Neural progenitor cell (in vitro differentiated cells): ENCODE measurements at places on chromosomes 4 and X.
A peak's percentile ranks its signal among the peaks of the same experiment; 100 is the strongest.

DNA sequence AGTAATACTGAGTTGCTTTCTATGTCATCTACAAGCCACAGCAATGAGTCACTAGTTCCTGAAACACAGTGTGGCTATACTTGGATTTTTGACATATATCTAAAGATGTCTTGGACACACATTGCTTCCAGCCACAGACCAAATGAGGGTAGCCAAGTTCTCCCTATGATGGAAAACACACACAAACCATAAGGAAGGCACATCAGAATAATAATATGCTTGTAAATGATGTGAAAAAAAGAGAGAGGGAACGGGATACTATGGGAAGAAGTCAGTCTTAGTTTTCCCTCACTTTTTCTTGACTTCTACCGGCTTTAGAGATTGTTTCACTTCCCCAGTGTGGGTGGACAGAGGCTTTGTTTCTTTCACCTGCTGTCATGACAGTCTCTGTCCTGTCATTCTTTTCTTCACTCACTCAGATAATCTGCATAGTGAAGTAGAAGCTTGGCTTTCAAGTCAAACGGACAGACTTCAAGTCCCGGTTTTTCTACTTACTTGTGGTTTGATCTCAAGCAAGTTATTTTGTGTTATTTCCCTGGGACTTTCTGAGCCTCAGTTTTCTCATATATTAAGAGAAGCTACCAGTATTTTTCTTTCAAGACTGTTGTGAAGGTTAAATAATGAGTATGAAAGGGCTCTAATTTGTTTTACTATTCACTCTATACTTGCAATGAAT is 34.7 kb downstream of the P2RY10 start:
- no peak for DNase-seq

- DNase-seq = no peak
Observed at GRCh38 chr4:35925806-35926205, 318.5 kb downstream of the ARAP2 start.

- no peak for DNase-seq
Observed at GRCh38 chr4:2489081-2489805, 20.3 kb downstream of the RNF4 start.

DNA sequence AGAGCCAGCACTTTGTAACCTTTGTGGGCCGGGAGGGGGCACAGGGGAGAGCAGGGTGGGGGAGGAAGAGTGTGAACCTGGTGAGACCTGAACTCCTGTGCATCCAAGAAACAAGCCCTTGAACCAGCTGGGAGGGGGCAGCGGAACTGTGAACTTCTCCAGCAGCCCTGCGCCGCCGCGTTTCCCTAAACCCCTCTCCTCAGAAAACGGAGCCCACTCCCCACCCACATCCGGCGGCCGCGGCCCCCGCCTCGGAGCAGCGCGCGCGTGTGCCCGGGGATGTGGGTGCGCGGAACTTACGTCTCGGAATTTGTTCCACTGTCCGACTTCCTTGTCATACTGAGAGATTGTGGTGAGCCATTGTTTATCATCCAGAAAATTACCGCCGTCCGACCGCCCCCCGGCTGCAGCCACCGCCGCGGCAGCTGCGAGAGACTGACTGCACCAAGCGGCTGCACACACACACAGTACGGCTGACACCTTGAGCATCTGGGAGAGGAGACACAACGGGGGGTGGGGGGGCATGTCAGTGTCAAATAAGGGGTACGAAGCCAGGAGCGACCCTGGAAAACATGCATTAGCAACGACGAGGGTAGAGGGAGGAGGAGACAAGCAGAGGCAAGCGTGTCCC is 494 bp downstream of the SPOCK3 start:
- DNase-seq = peak; percentile 52

DNA sequence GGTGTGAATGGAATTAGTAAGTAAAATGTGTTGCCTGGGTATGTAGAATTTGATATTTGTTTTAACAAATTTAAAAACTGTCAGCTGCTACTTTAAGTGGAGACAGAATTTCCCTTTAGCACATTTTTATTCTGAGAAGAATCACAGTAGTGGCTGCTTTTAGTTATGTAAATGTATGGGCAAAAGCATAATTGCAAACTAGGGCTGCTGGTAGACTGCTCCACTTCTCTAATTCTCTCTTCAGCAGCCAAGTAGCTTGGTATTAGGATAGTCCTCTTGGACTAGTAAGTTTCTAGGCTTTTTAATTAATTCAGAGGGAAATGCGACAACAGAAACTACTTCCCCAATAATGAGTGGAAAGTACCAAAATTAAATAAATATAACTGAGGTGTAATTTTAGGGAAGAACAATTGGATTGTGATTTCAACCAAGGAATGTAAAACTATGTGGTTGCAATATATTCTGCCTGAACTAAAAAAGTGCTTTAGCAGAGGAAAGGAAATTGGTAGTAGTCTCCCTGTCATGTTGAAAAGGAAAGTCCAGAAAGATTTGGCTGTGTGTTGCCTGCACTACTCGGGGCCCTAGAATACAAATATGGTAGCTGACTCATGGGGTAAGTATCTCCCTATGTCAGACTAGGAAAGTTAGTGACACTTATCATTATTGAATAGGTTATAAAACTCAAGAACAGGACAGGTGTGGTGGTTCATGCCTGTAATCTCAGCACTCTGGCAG is 9.2 kb upstream of the EIF4E start:
- no peak for DNase-seq

GRCh38 chrX:45134315-45134731 is 66.4 kb downstream of the DIPK2B start:
- DNase-seq = no peak

DNA sequence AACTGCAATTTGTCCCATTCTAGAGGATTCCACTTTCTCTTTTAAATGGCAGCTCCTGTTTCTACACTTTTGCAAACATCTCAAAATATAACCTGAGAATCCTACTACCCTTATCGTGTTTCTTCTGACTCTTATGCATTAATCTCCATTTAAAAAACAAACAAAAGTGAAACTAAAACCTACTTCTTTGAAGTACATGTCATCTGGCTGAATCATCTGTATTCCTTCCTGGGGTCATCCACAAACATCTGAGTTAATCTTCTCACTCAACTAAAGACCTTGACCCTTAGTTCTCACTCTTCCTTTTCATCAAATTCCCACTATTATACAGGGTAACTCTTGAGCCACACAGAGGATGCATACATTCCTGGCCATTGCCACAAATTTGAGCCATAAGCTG is 584.8 kb downstream of the PPARGC1A start:
- DNase-seq = no peak
